ENCODE measurements at places on chromosomes 1 and 21.
A peak's percentile ranks its signal among the peaks of the same experiment; 100 is the strongest.

- no peak for DNase-seq
Observed at GRCh38 chr1:113899111-113899510, 5.5 kb downstream of the AP4B1 start.

- DNase-seq, result no peak
Observed at GRCh38 chr21:14403681-14404318, 20.9 kb upstream of the HSPA13 start.

- peak; percentile 74 for DNase-seq
Observed at GRCh38 chr21:42923553-42924432, 1.6 kb downstream of the ERVH48-1 start.

GRCh38 chr21:29534448-29534847 lies 235.7 kb downstream of the BACH1 start:
- DNase-seq, result no peak

DNA sequence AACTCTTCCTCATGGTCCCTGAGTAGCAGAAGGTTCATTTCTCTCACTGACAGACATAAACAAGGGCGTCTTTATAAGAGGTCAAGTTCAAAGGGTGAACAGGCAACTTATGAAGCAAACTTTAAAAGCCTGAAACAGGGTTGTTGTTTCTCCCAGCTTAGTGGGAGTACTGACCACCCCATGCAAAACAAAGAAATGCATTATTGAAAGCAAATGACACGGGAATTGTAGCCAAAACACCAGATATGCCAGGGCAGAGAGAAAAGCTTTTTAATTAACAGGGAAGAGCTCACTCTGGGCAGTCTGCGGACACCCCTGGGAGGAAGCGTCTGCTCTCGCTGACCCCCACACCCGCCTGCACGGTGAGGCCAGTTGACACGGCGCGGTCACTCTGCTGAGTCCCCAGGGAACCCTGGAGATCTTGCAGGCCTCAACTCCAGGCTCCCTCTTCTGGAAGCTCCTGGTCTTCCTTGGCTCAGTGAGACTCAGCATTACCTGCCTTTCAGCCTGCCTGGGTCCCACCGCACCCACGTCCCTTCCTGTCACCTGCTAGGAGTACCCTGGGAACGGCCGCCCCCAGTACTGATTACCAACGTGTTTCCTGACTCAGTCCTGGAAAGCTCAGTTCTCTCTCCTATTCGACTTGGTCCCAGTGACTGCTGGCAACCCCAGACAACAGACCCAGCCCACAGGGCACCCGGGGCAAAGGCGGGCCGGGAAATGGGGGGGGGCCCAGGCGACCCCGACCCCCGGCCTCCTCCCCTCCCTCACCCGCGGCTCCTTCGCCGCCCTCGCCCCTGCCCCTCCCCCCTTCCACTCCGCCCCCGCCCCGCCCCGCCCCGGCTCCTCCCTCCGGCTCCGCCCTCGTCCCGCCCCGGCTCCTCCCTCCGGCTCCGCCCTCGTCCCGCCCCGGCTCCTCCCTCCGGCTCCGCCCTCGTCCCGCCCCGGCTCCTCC lies 972 bp downstream of the CFAP410 start:
- DNase-seq, result peak; percentile 13

- DNase-seq, result no peak
Observed at GRCh38 chr1:164821648-164822047, 262.7 kb downstream of the PBX1 start.

DNA sequence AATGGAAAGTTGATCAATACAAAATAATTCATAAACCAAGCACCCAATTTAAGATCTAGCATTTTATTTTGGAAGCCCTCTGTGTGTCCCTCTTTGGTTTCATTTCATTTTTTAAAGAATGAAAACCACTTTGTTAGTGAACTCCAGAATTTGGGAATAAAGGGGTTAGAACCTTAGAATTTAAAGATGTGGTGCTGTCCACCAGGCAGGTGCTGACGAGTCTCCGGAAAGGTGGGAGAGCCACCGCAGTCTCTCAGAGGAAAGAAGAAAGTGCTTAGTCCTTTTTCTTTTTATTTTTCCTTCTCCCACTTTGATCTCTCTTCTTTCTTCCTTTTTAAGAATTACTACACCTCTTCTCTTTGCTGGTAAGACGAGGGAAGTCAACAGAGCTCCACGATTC lies 20.5 kb upstream of the HIVEP3 start:
- no peak for DNase-seq

- no peak for DNase-seq
Observed at GRCh38 chr1:60969971-60970509, 112.3 kb upstream of the NFIA start.

GRCh38 chr1:186535388-186536133 lies 74.6 kb upstream of the PDC start:
- no peak for DNase-seq

DNA sequence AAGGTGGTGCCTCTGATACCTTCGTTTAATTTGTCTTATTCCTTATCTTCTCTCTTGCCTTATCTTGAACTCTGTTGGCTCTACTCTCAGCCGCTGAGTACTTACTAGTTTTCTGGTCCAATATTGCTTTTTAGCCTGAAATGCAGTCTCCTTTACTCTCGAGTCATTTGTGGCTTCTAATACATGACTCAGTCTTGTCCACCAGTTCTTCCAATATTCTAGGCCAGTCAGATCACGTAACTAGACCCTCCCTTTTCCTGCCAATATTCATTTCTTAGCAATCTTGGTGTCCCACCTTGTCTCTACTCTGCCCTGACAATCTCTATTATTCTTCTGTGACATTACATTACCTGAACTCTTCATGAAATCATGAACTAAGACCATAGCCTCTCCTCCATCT lies 555.8 kb downstream of the DPYD start:
- DNase-seq, result no peak

Measured in activated CD4-positive, alpha-beta T cell treated with anti-CD3 and anti-CD28 coated beads, Interleukin-2, amount 50 U/mL, for 24 hours (primary cell).